H1 (cell line): ENCODE measurements at places on chromosomes 2 and 18. TPM values are rescaled to one million over a fixed set of nuclear protein-coding genes. Genes with fewer than 3 reads are reported as not detected.

Gene CPLX4
- not detected in 2 replicates for total RNA-seq

Gene MEP1B
- total RNA-seq: not detected in 2 replicates

GRCh38 chr2:201866643-201867473 is 60.5 kb downstream of the CDK15 start:
- no peak overlapping the region for H3K4me3 ChIP-seq
- no peak overlapping the region for H3K27ac ChIP-seq
- no peaks in the 10 kb centered on the region for H3K36me3 ChIP-seq

GRCh38 chr18:710418-711300 is 1.8 kb downstream of the ENOSF1 start:
- H3K27me3 ChIP-seq: no peaks in the 10 kb centered on the region
- H3K4me3 ChIP-seq: no peak overlapping the region; the same call in 1 of the 2 replicates
- H3K4me1 ChIP-seq: peaks cover 3% of the 10 kb centered on the region; the same call in 1 of the 2 replicates
- H3K36me3 ChIP-seq: peaks cover 12% of the 10 kb centered on the region
- H3K27ac ChIP-seq: no peak overlapping the region

GRCh38 chr2:165198181-165198580 is 5.7 kb downstream of the SCN3A start:
- H3K4me1 ChIP-seq: no peaks in the 10 kb centered on the region
- no peak overlapping the region for H3K27ac ChIP-seq
- no peaks in the 10 kb centered on the region for H3K27me3 ChIP-seq

DNA sequence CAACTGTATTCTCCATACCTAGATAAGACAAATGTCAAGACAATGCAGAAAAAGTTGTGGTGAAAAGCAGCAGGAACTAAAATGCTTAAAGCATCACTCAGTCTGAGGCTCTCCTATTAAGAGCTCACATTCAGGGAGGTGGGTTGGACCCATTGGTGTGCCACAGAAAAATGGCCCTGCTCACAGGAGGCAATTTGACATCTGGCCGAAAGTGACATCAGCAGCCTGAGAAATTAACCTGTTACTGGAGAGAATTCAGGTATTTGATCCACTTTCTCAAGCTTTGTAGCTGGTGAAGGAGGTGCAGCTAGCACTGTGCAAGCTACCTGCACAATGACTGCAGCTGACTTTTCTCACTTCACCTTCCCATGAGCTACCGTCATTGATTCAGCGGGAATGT is 86.0 kb downstream of the TMEM247 start:
- DNase-seq: no peak
- H3K4me3 ChIP-seq: no peak overlapping the region
- no peaks in the 10 kb centered on the region for H3K27me3 ChIP-seq

Gene GCG
- not detected in 2 replicates for total RNA-seq

GRCh38 chr2:134079373-134079772 is 174.5 kb upstream of the MGAT5 start:
- H3K27ac ChIP-seq: no peak overlapping the region
- no peak overlapping the region for H3K4me3 ChIP-seq
- H3K4me1 ChIP-seq: peaks cover 1% of the 10 kb centered on the region; the same call in 1 of the 2 replicates
- no peaks in the 10 kb centered on the region for H3K27me3 ChIP-seq
- H3K36me3 ChIP-seq: no peaks in the 10 kb centered on the region

GRCh38 chr2:102366406-102367112 is 11.0 kb downstream of the IL18R1 start:
- no peaks in the 10 kb centered on the region for H3K4me1 ChIP-seq
- H3K4me3 ChIP-seq: no peak overlapping the region
- DNase-seq: no peak
- no peaks in the 10 kb centered on the region for H3K36me3 ChIP-seq
- no peak overlapping the region for H3K27ac ChIP-seq

Gene SPAST
- 31.9 and 36.0 TPM in 2 replicates for total RNA-seq

DNA sequence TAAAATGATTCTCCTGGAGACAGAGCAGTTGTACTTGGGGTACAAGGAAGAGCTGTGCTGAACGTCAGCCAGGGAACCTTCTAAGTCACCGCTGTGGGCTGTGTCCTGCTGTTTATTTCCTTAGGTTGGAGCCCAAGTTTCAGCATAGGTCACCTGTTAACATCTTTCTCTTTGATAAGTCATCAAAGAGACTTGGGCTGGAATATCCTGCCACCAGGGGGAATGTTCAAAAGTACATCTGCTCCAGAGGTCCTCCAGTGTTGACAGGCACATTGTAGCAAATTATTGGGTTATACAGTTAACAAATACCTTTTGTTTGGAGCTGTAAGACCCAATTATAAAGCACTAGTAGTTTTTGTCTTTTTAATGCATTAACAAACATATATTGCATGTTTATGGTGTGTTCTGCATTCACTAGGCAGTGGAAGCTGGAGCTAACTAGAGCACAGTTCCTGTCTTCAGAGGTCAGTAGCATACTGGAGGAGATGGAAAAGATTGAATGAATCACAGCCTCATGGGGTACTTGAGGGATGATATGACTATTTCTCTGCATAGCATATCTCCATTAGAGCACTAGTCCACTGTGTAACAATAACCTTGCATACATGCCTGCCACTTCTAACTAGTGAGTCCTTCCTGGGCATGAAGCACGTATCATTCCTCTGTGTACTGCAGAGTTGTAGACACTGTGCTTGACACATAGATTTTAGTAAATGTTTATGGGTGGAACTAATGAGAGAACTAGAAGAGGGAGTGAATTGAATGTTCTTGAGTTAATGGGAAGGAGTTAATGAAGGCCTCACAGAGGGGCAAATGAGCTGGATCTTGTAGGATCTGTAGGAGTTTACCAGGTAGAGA is 182.1 kb downstream of the AGAP1 start:
- H3K4me3 ChIP-seq: no peak overlapping the region
- H3K4me1 ChIP-seq: no peaks in the 10 kb centered on the region; the same call in 1 of the 2 replicates
- no peak overlapping the region for H3K27ac ChIP-seq
- peaks cover 6% of the 10 kb centered on the region for H3K27me3 ChIP-seq
- no peak for DNase-seq

Gene ZBTB7C
- total RNA-seq: 0.23 and 0.45 TPM in 2 replicates

Gene ABCG5
- total RNA-seq: not detected in 2 replicates

- H3K36me3 ChIP-seq: no peaks in the 10 kb centered on the region
- no peak overlapping the region for H3K27ac ChIP-seq
- no peaks in the 10 kb centered on the region for H3K27me3 ChIP-seq
- DNase-seq: no peak
- H3K4me3 ChIP-seq: no peak overlapping the region
Measured at GRCh38 chr2:66521291-66521922, 86.5 kb downstream of the MEIS1 start.

Gene ANKRD30B
- 0.11 TPM in 1 of 2 replicates, not detected in the other for total RNA-seq

GRCh38 chr2:24971286-24971535 is 544 bp downstream of the DNAJC27 start:
- no peaks in the 10 kb centered on the region for H3K27me3 ChIP-seq
- H3K27ac ChIP-seq: peak overlapping the region; percentile 94
- H3K36me3 ChIP-seq: peaks cover under 1% of the 10 kb centered on the region; the same call in 1 of the 2 replicates
- no peak for DNase-seq
- H3K4me1 ChIP-seq: no peaks in the 10 kb centered on the region

GRCh38 chr2:69628325-69629021 is 15.1 kb downstream of the AAK1 start:
- H3K27ac ChIP-seq: no peak overlapping the region
- peaks cover 6% of the 10 kb centered on the region; the same call in 1 of the 2 replicates for H3K4me1 ChIP-seq
- no peak for DNase-seq
- H3K36me3 ChIP-seq: no peaks in the 10 kb centered on the region
- H3K4me3 ChIP-seq: no peak overlapping the region
